ENCODE measurements at places on chromosomes 7 and 10.
A peak's percentile ranks its signal among the peaks of the same experiment; 100 is the strongest.

DNA sequence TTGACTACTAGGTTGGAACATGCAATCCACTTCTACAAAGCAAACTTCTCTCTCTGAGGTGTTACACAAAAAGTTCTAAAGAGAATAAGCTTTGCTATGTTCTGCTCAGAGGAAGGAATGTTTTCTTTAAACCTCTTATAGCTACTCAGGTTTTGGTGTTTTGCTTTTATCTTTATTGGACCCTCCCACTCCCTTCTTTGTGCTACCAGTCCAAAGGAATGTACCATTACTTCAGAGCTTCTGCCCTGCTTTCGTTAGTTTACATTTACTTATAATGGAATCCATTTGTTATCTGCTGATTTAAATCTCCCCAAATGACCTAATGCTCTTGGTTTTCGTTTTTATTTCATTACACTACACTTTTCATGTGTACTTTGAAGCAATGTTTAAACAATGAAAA is 154.9 kb downstream of the ATE1 start:
- DNase-seq = no peak

- no peak for DNase-seq
These were observed 175.7 kb downstream of the LRRN3 start for GRCh38 chr7:111266613-111267012.

DNA sequence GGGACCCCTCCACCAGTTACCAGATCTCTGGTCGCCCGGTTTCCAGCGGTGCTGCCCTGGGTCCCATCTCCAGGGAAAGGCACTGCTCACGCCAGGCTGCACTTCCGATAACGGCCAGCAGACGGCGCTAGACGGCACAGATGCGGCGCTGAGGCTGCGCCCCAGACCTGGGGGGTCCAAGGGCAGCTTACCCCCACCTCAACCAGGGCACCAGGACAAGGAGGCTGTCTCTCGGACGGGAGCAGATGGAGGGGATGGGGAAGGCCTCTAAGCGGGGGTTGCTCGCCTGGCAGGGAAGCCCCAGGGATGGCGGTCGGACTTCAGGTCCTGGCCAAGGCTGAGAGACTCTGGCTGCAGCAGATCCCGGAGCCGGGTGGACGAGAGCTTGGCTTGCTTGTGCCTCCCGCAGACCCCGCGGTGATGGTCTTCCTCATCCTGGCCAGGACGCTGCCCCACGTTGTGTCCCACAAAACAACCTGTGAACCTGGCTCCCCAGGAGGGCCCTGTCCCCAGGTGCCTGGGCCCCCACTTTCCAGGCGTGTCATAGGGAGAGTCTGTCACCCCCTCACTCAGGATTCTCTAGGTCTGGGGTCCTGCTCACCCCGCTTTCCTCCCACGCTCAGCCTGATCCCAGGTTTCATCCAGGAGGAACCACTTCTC is 23.9 kb upstream of the ZNF716 start:
- DNase-seq = no peak

GRCh38 chr7:142908921-142909890 is 23.7 kb upstream of the TRPV6 start:
- no peak for DNase-seq

- no peak for DNase-seq
These were observed 1.4 kb upstream of the GIMAP5 start for GRCh38 chr7:150735596-150736358.

DNA sequence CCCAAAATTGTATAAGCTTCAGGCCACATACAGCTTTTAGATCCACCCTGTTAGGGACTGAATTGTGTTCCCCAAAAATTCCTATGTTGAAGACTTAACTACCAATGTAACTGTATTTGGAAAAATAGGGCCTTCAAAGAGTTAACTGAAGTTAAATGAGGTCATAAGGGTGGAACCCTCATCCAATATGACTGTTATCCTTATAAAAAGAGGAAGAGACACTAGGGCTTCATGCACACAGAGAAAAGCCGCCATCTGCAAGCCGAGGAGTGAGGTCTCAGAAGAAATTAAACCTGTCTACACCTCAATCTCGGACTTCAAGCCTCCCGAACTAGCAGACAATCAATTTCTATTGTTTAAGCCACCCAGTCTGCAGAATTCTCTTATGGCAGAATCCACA is 317.9 kb upstream of the NFE2L3 start:
- no peak for DNase-seq

- no peak for DNase-seq
These were observed 86.0 kb upstream of the ANKRD1 start for GRCh38 chr10:91006752-91007346.

- DNase-seq = no peak
These were observed 35.3 kb downstream of the PALD1 start for GRCh38 chr10:70513848-70514309.

DNA sequence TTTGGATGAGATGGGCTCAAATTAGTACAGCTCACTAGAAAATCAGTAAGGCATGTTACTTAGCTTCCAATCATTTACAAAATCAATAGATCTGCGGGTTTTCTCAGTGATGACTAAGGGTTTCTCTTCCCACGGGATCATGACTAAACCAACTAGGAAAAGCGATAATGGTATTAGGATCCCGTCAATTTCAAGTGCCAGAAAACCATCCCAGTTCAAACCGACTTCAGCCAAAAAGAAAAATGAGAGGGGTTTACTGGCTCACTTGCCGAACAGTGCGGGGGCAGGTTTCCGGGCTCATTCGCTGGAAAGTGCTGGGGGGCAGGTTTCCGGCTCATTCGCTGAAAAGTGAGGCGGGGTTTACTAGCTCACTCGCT is 62.1 kb upstream of the LYZL2 start:
- DNase-seq = no peak

- DNase-seq = no peak
These were observed 13.8 kb upstream of the PPIF start for GRCh38 chr10:79333513-79333912.

DNA sequence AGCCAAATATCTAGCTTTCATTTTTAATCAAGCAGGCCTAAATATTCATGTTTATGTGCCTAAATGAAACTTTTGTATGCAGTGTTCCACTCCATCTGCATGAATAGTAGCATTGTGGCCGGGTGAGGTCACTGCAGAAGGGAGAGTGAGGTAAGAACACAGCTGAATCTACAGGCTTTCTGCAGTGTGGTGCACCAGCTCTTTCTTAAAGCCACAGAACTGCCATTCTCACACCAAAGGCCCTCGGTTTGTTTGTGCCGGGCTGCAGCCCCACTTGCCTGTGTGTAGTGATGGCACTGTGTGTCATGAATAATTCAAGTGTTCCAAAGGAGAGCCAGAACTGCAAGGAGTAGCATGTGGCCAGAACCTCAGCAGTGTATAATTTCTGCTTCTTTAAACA is 204.1 kb downstream of the TRIL start:
- peak; percentile 27 for DNase-seq

Measured in mucosa of descending colon (tissue), 3 donors.